Anterior cingulate cortex (tissue), 58 donors: ENCODE measurements at places on chromosomes 1 and 21.

DNA sequence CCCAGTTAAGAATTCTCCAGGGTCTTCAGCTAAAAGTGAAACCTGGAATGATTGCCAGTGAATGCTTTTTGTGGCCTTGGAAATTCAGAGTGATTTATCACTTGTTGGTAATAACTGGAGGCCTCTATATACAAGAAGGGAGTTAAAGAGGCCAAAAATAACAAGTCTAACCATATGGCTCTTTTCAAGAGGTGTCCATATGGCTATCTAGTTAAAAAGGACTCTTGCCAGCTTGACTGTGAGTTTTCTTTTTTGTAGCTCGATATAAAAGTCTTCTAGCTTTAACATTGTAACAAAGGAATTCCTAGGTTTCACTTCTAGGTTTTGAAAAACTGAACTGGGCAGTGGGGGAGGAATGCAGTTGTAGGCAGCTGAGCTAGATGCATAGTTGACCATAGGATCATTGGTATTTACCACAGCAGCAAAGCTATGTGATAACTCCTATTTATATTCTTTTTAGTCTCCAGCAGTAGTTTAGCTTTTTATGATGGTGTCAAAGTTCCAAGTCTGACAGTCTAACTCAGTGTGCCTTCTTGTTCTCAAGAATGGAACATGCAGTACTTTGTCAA, 44.4 kb downstream of the CACHD1 start:
- DNase-seq = no peak

GRCh38 chr1:240207073-240207709, 115.5 kb downstream of the FMN2 start:
- no peak for DNase-seq

DNA sequence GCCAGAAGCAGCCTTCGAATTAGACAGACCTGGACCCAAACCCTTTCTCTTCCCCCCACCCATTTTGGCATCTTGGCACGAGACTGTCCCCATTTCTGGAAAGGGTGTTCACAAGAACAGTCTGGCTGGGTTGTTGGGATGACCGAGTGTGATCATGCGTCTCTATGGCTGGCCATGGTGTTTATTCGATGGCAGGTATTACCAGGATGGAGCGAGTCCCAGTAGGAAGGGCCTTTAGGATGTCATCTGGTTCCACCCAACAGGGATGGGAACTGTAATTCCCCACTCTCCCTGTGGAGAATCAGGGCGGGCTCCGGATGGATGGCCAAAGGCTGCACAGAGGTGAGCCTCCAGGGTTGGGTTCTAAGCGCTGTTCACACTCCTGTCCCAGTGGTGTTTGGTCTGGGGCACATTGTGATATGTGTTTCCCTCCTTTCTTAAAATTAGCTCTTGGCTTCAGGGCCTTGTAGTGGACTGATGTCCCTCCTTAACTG, 33.4 kb upstream of the ATP5PO start:
- no peak for DNase-seq

DNA sequence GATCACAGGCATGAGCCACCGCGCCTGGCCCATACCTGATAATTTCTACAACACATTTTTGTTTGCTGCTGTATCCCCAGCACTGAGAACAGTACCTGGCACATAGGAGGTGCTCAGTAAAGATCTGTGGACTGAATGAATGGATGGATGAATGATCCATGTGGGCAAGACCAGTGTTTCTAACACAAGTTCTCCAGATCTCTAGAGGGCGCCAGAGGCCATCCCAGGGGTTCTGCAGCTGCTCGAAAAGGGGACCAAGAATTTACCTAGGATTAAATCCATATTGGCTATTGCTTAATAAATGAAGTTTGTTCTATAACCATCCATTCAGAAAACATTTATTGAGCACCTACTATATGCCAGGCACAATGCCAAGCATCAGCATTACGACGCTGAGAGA, 167.7 kb downstream of the ACTL8 start:
- DNase-seq = no peak

DNA sequence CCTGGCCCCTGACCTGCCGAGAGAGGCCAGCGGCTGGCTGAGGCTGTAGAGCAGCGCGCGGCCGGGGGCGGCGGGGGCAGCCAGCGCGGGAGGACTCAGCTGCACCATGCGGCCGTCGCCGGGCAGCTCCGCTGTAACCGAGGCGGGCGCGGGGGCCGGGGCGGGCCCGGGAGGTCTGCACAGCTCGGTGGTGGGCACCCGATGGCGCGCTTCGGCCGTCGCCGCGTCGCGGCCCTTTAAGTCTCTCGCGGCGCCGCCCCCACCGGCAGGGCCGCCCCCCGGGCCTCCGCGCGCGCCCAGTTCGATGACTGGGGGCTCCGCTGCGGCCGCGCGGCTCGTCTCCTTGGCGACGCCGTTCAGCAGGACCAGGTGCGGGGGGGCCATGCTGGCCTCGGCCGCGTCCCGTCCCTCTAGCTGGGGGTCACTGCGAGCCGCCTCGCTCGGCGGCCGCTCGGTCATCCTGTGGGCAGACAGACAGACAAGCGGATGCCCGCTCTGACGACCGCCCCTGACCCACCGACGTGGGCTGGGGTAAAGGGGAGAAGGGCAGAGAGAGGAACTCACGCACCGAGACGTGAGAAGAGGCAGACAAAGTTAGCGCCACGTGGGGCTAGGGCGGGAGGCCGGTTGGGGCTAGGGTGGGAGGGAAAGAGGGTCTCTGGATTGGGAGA, 6.5 kb downstream of the TAL1 start:
- no peak for DNase-seq

- no peak for DNase-seq
Measured at GRCh38 chr21:46608672-46609111, 3.8 kb upstream of the S100B start.

GRCh38 chr1:89041119-89041641, 18.5 kb upstream of the GBP3 start:
- DNase-seq = no peak
